ENCODE measurements at places on chromosomes 2 and 18.

DNA sequence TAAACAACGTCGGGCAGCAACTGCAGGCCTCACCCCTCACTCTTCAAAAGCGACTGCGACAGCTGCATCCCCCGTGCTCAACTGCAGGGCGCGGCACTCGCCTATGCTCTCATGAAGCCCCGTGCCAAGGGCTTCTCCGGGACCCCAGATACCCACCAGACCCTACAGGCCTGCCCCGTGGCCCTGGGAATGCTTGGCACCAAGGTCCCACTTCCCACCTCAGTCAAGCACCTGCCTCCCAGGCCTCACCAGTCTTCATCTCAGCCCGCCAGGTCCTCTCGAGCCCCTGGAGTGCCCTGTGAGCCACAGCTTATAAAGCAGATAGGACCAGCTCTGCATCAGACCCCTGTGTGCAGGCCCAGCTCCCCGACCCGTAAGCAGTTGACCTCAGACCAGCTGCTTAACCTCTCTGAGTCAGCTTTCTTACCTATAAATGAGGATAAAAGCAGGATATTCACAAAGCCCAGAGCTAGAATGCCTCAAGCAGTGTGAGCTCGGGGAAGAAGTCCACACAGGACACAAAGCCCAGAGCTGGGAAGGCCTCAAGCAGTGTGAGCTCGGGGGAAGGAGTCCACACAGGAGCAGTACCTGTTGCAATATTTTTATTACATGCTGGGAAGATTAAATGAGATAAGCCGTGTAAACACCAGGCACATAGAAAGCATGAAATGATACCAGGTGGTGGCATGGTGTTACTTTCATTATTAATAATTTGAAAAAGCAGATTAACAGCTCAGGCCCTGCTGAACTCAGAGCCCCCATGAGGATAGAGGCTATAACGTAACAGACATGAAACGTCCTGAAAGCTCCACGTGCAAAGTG is 96.9 kb downstream of the HDAC4 start:
- DNase-seq, result no peak

DNA sequence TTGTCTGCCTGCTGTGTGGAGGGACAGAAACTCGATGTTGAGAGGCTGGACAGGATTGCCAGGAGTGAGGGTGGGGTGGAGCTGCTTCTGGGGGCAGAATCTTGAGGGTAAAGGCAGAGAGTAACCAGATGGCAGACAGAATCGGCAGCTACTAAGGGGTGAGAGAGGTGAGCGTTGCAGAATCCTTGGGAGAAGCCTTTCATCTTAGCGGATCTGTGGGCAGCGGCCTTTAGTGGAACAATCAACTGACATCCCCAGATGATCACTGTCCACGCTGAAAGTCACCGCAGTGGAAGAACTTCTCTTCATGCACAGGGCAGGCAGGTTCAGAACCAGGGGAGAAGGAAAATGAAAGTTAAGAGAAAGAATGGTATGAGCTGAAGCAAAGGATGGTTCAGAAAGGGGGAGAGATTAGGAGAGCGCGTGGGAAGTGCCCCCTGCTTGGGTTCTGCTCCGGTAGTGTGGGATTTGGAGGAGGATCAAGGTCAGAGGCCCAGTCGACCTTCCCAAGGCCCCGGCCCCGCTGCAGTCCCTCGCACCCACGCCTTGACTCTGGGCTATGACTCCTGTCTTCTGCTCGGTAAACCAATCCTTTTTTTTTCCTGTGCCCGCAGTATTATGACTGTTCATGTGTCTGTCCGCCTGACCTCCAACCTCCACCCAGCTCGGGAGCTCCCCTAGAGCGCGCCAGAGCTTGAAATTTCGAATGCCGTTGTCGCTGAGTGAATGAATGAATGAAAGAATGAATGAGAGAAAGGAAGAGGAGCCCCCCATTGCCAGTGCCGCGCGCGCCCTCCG is 584 bp downstream of the BOLA3 start:
- no peak for DNase-seq

GRCh38 chr18:48733643-48734253 is 194.9 kb downstream of the CTIF start:
- no peak for DNase-seq

GRCh38 chr2:170651624-170652325 is 63.4 kb upstream of the SP5 start:
- peak; percentile 3 for DNase-seq

- DNase-seq, result no peak
These were observed 82.0 kb downstream of the PHLPP1 start for GRCh38 chr18:62797329-62797728.

DNA sequence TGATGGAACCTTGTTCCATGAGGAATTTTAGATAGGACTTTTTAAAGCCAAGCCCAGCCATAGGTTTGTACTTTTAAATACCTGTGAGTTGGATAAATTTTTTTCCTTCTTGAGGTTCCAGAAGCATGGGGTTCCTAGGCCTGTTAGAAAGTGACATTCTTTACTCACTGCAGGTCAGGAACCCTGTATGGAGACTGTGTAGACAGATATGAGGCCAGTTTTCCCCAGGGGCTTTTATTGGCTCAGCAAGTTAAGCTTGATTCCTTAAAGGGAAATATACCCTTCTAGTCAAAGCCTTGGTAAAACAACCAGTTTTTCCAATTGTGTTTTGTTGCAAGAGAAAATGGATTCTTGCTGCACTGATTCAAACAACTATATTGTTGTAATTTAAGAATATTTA is 38.4 kb upstream of the GMCL1 start:
- DNase-seq, result no peak

DNA sequence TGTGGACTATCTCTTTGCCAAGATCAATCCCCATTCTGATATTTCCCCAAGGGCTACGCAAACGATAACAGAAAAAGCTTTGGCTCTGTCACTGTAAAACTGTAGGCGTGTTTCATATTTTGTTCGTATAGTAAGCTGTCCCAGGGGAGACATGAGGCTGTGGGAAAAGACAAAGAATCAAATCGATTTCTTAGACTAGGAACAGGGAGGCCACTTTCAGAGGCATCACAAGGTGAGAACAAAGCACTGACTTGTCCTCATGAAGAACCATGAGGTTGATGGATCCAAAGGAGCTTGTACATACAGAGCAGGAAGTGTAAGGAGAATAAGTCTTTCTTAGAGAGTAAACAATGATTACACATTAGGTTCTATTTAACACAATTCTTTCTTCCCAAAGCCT is 255.7 kb downstream of the HNMT start:
- DNase-seq, result no peak

GRCh38 chr2:45300026-45300750 is 290.9 kb upstream of the SIX2 start:
- DNase-seq, result no peak

DNA sequence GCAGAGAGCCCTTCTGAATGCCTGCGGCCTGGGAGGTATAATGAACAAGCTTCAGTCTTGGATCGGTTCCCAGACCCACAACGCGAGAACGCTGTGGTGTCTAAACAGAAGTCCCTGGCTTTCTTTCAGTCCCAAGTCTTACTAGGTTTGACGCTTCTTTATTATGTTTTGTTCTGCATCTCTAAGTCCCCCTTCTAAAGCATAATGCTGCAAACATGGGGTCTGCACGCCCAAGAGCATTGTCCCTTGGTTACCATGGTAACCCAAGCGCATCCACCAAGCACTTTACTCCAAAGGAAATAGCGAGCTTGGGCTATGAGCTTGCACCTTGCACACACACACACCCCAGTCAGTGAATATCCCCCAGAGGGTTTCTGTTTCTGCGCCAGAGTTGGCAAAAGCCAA is 193.7 kb downstream of the INO80D start:
- no peak for DNase-seq

DNA sequence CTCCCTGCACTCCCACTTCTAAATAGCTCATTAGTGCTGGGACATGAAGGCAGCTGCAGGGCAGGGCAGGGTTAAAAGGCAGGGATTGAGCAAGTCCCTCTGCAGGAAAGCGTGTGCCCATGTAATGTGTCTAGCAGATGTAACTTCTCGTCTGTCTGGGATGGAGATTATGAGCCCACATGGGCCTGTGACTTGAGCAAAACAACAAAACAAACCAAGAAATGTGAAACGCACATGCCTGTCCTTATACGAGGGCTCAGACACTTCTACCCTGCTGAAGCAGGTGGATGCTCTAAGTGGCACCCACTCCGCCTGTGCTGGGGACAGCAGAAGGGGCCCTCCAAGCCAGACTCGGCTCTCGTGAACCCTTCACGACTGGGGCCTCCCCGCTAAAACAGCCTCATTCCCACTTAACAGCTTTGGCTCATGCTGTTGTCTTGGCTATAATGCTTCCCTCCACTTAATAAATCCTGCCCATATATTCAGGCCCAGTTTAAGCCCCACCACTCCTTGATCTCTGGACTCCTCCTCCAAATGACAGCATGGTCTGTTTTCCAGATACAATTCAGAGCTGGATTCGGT is 40.9 kb downstream of the TMEM247 start:
- no peak for DNase-seq

- peak; percentile 48 for DNase-seq
These were observed 10.0 kb downstream of the RHOB start for GRCh38 chr2:20456636-20457426.

DNA sequence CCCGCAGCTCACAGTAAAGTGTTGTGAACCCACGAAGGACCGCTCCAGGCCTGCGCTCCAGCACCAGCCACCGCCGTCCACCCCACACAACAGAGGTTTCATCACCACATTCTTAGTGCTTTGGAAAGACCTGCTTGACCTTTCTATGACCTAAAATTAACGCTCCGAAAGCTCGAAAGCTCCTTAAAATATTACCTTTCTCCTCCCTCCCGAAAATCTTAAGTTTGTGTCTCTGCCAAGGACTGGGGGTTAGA is 149.2 kb downstream of the TWIST2 start:
- no peak for DNase-seq

Data from stimulated activated naive CD8-positive, alpha-beta T cell treated with anti-CD3 and anti-CD28 coated beads, Interleukin-15, Interleukin-2, amounts not matched to agents 100 U/mL and 50 U/mL, for 24 hours (primary cell).